ENCODE measurements at places on chromosomes 3 and 15.

DNA sequence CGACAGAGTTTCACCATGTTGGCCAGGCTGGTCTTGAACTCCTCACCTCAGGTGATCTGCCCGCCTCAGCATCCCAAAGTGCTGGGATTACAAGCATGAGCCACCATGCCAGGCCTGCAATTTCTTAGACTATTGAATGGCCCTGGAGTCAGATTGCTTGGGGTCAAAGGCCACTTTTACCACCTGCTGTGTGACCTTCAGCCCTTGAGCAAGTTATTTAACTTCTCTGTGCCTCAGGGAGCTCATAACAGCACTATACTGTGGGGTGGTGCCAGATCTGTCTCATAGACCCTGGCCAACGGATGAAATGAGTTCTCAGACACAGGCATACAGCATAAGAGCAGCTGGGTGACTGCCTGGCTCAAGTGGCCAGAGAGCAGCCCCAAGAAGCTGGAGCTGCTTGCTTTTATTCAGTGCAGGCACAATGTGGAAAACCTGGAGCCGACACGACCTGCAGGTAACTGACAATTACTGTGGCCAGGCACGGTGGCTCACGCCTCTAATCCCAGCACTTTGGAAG, 44.9 kb upstream of the FURIN start:
- peak; percentile 9 for DNase-seq

GRCh38 chr3:11080492-11080891, 73.8 kb upstream of the HRH1 start:
- no peak for DNase-seq

DNA sequence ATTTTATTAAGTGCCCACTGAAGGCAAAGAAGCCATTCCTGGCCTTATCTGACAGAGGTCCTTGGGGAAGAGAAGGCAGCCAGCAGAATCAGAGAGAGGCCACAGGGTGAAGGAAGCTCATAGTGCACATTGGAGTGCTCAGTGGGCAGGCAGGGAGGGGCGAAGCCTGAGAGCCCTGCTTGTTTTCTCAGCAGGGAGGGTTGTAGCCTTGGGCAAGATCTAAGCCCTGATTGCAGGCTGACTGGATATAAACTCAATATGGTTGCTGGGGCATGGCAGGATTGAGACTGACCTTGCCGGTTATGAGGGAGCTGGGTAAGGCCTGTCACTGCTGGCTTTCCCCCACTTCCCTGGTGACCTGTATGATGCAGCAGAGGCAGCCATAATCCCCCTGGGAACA, 7.5 kb upstream of the IGSF11 start:
- no peak for DNase-seq

- no peak for DNase-seq
Measured at GRCh38 chr3:159432682-159433340, 555.8 kb upstream of the IL12A start.

- DNase-seq, result peak; percentile 33
Measured at GRCh38 chr3:138879541-138880380, 45.0 kb upstream of the PIK3CB start.

GRCh38 chr15:24919446-24919845, 35.3 kb upstream of the SNRPN start:
- DNase-seq, result no peak

GRCh38 chr3:64406271-64406670, 181.0 kb upstream of the PRICKLE2 start:
- no peak for DNase-seq

GRCh38 chr3:47432673-47433072, 43.1 kb downstream of the SCAP start:
- no peak for DNase-seq

- DNase-seq, result peak; percentile 63
Measured at GRCh38 chr3:195270079-195270816, 711 bp downstream of the XXYLT1 start.

GRCh38 chr3:9238721-9239295, 10.6 kb downstream of the SRGAP3 start:
- no peak for DNase-seq

- DNase-seq, result peak; percentile 29
Measured at GRCh38 chr3:64011685-64012084, 11.6 kb downstream of the PSMD6 start.

- peak; percentile 66 for DNase-seq
Measured at GRCh38 chr3:72123908-72124441, 339.0 kb upstream of the PROK2 start.

DNA sequence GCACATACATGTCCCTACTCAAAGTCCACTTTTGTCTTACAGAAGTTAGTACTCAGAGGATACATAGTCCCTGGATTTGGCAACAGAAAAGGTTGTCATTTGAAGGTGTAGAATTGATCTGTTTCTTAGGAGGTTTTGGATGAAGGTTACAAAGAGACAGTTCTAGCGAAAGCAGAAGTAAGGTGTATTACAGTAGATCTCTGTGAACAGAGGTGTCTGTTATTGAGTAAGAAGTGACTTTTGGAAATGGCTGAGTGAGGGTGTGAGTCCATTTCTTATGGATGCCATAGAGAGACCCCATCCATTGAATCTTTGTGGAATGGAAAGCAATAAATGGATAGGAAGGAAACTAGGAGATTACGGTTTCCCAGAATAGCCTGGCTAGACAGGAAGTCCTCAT, 5.6 kb downstream of the ZNF662 start:
- DNase-seq, result no peak

DNA sequence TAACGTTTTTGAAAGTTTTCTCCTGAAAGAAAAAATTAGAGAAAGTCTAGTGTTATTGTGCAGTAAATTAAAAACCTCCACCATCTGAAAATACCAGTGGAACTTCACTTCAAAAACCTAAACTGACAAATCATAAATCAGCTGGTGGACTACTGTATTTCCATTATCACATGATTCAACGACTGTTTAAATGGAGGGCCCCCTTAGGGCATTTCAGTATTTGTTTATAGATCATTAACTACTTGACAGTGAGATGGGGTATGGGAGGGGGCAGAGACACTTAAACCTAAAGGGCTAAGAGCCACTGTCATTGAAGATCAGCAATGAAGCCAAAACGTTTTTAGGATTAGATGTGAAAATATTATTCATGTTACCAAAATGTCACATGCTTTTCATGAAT, 8.8 kb upstream of the C15orf61 start:
- DNase-seq, result no peak

DNA sequence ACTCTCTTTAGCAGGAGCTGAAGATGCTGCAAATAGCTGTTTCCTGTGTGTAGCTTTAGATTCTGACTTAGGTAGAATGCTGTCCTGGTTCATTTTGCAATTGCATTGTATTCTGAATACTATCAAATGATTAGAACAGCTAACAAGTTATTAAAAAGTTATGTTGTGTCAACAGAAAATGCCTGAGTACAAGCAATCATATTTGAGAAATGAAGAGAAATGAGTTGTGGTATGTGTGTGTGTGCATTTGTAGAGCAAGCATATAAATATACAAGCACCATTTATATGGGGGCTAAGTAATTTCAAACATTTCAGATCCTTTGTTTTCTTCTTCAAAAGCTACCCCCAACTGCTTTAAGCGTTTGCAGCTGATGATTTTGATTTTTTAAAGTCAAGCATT, 7.8 kb downstream of the ZIC1 start:
- DNase-seq, result no peak

DNA sequence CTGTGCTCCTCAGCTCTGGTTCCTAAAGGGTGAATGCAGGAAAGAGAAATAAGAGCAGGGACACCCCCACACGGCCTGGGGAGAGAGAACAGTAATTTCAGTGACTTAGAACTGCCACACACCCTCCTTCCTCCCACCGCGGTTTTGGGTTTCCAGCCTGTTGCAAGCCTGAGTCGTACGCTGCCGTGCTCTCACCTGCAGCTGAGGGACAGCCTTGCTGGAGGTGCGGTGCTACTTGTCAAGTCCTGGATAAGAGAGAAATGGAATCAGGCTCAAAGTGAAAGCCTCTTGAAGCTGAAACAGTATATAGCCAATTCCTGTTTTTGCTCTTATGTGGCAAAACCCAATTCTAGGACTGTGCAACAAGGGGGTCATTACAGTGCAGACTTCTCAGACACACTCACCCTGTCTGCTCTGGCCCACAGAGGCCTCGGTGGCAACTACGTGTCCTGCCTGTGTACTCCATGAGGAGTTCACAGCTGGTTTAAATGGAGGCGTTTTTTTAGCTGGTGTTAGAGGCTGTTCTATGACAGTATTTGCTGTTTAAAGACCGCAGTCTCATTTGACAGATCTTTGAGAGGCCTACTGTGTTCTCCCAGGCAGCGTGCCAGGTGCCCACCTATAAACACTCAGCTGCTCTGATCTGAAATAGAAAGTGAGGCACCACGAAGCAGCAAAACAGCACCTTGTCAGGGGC, 42.9 kb downstream of the TBC1D2B start:
- no peak for DNase-seq

DNA sequence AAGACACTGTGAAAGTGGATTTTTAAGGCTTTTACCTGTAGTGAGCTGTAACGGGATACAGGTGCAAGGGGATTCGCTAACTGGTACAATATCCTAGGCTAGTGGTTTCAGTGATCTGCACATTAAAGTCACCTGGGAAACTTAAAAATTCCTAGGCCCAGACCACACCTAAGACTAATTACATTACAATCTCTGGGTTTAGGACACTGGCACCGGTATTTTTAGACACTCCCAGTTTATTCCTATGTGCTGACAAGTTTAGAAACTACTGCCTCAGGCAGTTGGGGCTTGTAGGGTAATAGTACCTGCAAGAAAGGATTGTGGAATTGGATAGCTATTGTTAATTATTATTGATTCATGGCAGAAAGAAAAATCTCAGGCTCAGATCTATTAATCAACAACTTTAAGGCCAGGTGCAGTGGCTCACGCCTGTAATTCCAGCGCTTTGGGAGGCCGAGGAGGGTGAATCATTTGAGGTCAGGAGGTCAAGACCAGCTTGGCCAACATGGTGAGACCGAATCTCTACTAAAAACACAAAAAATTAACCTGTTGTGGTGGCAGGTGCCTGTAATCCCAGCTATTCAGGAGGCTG, 50.4 kb upstream of the CASR start:
- no peak for DNase-seq

GRCh38 chr15:38868326-38869114, 303.9 kb upstream of the RASGRP1 start:
- peak; percentile 84 for DNase-seq

GRCh38 chr3:165641569-165642310, 195.5 kb downstream of the BCHE start:
- no peak for DNase-seq

GRCh38 chr3:71549951-71550350, 33.6 kb downstream of the FOXP1 start:
- no peak for DNase-seq

Data from hepatocyte (in vitro differentiated cells).